AG04450 (cell line): ENCODE measurements at places on chromosomes 3 and 15. TPM values are rescaled to one million over a fixed set of nuclear protein-coding genes. Genes with fewer than 3 reads are reported as not detected.

The CRYBG3 gene
- 7.4 and 9.9 TPM in 2 replicates for polyA plus RNA-seq

GRCh38 chr3:175702956-175703355 lies 843.8 kb downstream of the NAALADL2 start:
- no peak for DNase-seq

DNA sequence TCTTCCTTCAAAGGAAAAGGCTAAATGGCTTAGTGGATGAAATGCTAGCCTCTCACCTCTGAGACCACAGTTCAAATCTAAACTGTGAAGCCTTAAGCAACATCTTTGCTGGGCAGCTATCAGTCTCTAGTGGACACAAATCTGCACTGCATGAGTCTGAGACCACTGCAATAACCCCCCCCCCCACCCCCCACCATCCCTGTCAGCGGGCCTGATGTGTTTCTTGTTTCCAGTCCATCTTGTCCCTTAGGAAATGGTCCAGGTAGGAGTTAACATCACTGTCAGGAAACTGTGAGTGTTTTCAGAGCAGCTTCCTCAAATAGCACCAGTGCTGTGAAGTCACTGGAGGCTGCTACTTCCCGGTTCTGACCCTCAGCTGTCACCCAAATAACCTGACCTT lies 140.6 kb upstream of the TMCO5A start:
- no peak for DNase-seq

DNA sequence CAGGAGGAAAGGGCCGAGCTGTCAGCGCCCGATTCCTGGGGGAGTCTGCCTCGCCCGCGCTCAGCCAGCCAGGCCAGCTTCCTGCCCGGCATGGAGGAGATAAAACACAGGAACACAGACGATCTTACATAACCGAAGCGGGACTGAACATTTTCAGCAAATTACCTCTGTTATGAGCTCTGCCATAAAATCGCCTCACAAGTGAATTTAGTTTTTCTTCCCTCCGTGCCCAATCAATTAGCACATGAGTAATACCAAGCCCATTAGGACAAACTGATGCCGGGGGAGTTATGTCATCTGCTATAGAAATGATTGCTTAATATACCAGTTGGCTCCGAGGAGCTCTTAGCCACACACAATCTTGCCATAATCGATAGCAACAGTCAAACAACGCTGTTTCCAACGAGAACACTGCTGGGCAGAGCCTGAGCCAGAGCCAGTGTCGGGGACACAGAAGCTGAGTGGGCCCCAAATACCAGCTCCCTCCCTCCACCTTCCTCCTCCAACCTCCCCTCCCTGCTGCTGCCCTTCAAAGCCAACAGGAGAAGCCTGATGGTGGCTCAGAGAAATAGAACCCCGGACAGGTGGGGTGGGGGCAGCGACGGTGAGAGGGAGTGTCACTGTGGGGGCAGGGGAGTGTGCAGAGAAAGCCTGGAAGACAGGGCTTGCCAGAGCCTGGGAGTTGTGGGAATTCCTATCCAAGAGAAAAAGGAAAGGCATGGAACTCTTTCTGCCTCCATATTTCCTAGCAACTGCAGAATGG lies 279.4 kb upstream of the TLE3 start:
- no peak for DNase-seq

GRCh38 chr3:46417841-46418611 lies 11.0 kb downstream of the CCRL2 start:
- no peak for DNase-seq

- no peak for DNase-seq
Measured at GRCh38 chr3:129529436-129530210, 1.2 kb downstream of the RHO start.
